ELR (cell line): ENCODE measurements at places on chromosomes 13 and 19.
A peak's percentile ranks its signal among the peaks of the same experiment; 100 is the strongest.

GRCh38 chr13:48232420-48233045 is 473 bp upstream of the ITM2B start:
- peak; percentile 16 for DNase-seq

GRCh38 chr13:99990126-99990977 is 8.8 kb downstream of the ZIC2 start:
- no peak for DNase-seq

GRCh38 chr13:30871588-30872275 is 34.3 kb upstream of the MEDAG start:
- DNase-seq, result no peak

- no peak for DNase-seq
Observed at GRCh38 chr13:23769401-23769800, 119.8 kb downstream of the MIPEP start.

DNA sequence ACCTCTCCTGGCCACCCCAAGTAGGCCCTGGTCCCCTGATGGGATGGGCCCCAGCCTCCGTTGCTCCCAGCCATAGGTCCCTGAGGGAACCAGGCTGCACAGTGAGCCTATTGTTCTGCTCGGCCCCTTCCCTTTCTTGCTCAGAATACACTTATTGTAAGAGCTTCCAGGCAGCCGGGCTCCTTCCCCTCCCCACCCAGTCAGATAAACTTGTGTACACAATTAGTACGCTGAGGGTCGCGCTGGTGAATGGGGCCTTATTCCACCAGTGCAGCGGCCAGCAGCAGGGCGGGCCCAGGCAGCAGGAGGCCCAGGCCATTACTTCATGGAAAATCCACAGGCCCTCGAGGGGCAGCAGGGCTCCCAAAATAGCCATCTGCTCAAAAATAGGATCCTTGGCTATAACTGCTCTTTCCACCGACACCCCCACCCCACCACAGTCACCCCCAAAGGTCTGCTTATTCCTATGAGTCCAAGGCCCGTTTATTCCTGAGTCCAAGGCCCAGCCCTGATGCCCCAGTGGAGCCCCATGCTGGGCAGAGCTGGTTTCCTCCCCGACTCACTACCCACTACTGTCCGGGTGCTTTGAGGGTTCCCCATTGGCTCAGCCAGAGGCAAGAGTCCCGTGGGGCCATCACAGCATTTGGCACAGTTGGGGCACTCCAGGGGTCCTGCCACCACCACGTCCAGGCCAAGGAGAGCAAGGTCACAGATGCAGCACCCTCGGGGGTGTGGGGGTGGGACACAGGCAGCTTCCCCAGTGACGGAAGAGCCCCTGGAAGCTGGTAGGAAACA is 22.1 kb downstream of the CAPN12 start:
- DNase-seq, result no peak
